Pericardium fibroblast (primary cell): ENCODE measurements at places on chromosomes 12 and 14. TPM values are rescaled to one million over a fixed set of nuclear protein-coding genes. Genes with fewer than 3 reads are reported as not detected.

Gene SAMD4A
- 7.1 and 14.5 TPM in 2 replicates for total RNA-seq

Gene SLCO1C1
- under 0.01 TPM in 1 of 2 replicates, not detected in the other for total RNA-seq

Gene ENDOU
- total RNA-seq, result not detected in 2 replicates

Gene CLEC7A
- not detected in 2 replicates for total RNA-seq

Gene MFAP5
- total RNA-seq, result 126 and 254 TPM in 2 replicates

Gene CCDC175
- not detected in 2 replicates for total RNA-seq
